Left lung (tissue), 14 donors: ENCODE measurements at places on chromosomes 11 and 22. TPM values are rescaled to one million over a fixed set of nuclear protein-coding genes. Genes with fewer than 3 reads are reported as not detected.

DNA sequence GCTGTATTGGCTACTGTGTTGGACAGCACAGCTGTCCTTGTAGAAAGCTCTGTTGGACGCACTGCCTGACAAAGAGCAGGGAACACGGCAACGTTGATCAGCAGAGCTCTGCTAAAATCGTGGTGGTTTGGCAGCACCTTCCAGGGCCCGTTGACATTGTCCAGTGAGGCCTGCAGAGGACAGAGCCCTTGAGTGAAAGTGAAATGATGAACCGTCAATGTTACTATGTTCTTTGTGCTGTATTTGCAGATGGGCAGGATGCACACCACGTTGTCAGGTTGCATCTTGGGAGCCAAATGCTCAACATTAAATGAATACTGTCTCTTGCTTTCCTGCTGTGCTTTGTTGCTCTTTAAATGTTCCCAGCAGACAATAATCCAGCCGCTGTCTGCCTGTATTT lies 69.7 kb downstream of the NELL1 start:
- H3K4me1 ChIP-seq: no peaks in the 10 kb centered on the region
- DNase-seq: no peak
- no peak overlapping the region for H3K4me3 ChIP-seq
- no peaks in the 10 kb centered on the region for H3K27me3 ChIP-seq
- H3K27ac ChIP-seq: no peak overlapping the region

The TTC38 gene
- total RNA-seq: 26.8 TPM

- no peaks in the 10 kb centered on the region for H3K27me3 ChIP-seq
- no peak for DNase-seq
- no peaks in the 10 kb centered on the region for H3K4me1 ChIP-seq
- H3K4me3 ChIP-seq: no peak overlapping the region
- no peak overlapping the region for H3K27ac ChIP-seq
These were observed 304.4 kb downstream of the AASDHPPT start for GRCh38 chr11:106381895-106382294.

The APOA1 gene
- 0.90 TPM for total RNA-seq

The TOMM22 gene
- 67.0 TPM for total RNA-seq

The GTF2H1 gene
- 41.3 TPM for total RNA-seq

- no peaks in the 10 kb centered on the region for H3K4me1 ChIP-seq
- no peak for DNase-seq
- no peak overlapping the region for H3K4me3 ChIP-seq
- no peaks in the 10 kb centered on the region for H3K36me3 ChIP-seq
These were observed 359.0 kb downstream of the JRKL start for GRCh38 chr11:96748639-96749370.
